ENCODE measurements at places on chromosomes 4 and X. TPM values are rescaled to one million over a fixed set of nuclear protein-coding genes. Genes with fewer than 3 reads are reported as not detected.

Gene RAB39B
- total RNA-seq, result 0.63 TPM

- no peaks in the 10 kb centered on the region for H3K27me3 ChIP-seq
- H3K36me3 ChIP-seq, result no peaks in the 10 kb centered on the region
- no peak for DNase-seq
Observed at GRCh38 chr4:26034849-26035248, 120.8 kb downstream of the SMIM20 start.

GRCh38 chrX:34749896-34750295 lies 92.8 kb upstream of the TMEM47 start:
- no peaks in the 10 kb centered on the region for H3K27me3 ChIP-seq
- no peak overlapping the region for H3K27ac ChIP-seq
- H3K36me3 ChIP-seq, result no peaks in the 10 kb centered on the region
- H3K4me1 ChIP-seq, result no peaks in the 10 kb centered on the region
- no peak for DNase-seq

DNA sequence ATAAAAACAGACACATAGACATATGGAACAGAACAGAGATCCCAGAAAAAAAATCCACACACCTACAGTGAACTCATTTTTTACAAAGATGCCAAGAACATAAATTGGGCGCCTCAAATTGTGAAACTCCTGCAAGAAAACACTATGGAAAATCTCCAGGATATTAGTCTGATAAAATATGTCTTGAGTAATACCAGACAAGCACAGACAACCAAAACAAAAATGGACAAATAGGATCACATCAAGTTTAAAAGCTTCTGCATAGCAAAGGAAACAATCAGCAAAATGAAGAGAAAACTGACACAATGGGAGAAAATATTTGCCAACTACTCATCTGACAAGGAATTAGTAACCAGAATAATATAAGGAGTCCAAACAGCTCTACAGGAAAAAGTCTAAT lies 337.3 kb upstream of the DIPK2B start:
- DNase-seq, result no peak
- H3K36me3 ChIP-seq, result no peaks in the 10 kb centered on the region
- H3K4me1 ChIP-seq, result no peaks in the 10 kb centered on the region
- H3K27me3 ChIP-seq, result no peaks in the 10 kb centered on the region

Gene SLC34A2
- 14.0 TPM for total RNA-seq

Gene TRO
- total RNA-seq, result 56.6 TPM

Gene USP26
- not detected for total RNA-seq

Gene SPARCL1
- 243 TPM for total RNA-seq

Gene P2RY10
- total RNA-seq, result not detected

Gene INPP4B
- 8.9 TPM for total RNA-seq

DNA sequence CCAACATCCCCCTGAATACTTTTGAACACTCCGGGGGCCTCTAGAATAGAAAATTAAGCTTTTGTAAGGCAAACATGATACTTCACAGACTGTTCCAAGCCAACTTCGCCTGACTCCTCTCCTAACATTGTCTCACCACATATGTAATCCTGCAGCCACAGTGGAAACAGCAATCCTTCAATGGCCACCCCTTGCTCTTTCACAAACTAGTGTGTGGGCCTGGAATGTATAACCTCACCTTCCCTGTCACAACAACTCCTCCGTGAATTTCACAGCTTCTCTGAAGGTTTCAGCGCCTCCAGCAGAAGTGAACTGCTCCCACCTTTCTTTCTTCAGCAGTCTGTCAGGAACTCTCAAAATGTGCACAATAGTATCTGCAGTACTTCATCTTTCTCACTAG lies 185.1 kb downstream of the ADGRL3 start:
- H3K27me3 ChIP-seq, result no peaks in the 10 kb centered on the region
- H3K4me3 ChIP-seq, result no peak overlapping the region
- no peaks in the 10 kb centered on the region for H3K4me1 ChIP-seq
- no peak overlapping the region for H3K27ac ChIP-seq
- H3K36me3 ChIP-seq, result no peaks in the 10 kb centered on the region

DNA sequence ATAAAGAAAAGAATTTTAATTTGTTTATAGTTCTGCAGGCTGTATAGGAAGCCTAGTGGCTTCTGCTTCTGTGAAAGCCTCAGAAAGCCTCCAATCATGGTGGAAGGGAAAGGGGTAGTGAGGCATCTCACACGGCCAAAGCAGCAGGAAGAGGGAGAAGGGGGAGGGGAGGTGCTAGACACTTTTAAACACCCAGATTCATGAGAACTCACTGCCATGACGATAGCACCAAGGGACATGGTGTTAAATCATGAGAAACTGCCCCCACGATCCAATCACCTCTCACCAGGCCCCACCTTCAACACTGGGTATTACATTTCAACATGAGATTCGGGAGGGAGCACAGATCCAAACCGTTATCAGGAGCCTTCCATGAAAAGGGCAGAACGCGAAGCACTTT lies 18.1 kb downstream of the SMIM31 start:
- no peaks in the 10 kb centered on the region for H3K36me3 ChIP-seq
- no peak overlapping the region for H3K27ac ChIP-seq
- H3K4me1 ChIP-seq, result no peaks in the 10 kb centered on the region
- no peaks in the 10 kb centered on the region for H3K27me3 ChIP-seq
- no peak overlapping the region for H3K4me3 ChIP-seq

DNA sequence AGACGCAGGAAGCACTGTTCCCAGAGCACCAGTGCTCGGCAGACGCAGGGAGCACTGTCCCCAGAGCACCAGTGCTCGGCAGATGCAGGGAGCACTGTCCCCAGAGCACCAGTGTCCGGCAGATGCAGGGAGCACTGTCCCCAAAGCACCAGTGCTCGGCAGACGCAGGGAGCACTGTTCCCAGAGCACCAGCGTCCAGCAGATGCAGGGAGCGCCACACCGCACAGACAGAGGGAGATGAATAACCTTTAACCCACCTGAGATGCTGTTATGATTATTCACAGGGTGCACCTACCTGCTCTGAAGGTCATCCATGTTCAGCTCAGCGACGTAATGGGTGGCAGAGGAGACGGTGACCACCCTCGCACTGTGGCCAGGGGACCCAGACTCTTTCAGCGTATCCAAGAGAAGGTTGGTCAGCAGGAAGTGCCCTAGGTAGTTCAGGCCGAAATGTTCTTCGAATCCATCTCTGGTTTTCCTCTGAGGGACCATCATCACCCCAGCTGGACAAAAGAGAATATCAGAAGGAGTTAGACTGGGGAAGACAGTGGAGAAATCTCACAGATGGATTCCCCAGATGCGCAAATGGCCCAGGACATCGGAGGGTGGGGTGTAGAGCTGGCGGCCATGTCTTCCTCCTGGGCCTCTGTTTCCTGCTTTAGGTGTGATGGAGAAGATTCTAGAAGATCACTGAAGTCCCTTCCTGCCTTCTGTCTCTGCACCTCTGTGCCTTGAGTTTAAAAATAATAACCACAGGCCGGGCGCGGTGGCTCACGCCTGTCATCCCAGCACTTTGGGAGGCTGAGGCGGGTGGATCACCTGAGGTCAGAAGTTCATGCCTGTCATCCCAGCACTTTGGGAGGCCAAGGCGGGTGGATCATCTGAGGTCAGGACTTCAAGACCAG lies 234.1 kb downstream of the DHRSX start:
- H3K36me3 ChIP-seq, result no peaks in the 10 kb centered on the region
- no peak for DNase-seq
- H3K4me1 ChIP-seq, result no peaks in the 10 kb centered on the region
- H3K4me3 ChIP-seq, result no peak overlapping the region
- no peak overlapping the region for H3K27ac ChIP-seq

DNA sequence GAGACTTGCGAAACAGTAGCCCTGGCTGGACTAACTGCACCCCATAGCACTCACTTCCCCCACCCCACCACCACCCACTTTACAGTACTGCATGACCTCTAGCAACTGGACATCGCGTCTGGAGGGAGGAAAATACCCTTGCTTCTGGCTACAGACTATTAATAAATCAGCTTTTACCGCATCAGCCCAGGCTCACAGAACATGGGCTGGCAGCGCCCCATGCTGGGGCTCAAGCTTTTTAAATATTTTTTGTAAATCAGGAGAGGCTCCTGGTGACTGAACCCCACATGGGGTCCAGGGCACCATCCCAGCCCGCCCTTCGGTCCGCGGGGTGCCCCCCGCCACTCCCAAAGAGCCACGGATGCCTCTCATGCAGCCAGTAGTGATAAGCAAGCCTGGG lies 2.7 kb downstream of the HS6ST2 start:
- H3K27ac ChIP-seq, result no peak overlapping the region
- peaks cover 2% of the 10 kb centered on the region for H3K4me1 ChIP-seq
- H3K27me3 ChIP-seq, result no peaks in the 10 kb centered on the region
- H3K36me3 ChIP-seq, result no peaks in the 10 kb centered on the region
- peak; percentile 54 for DNase-seq
- H3K4me3 ChIP-seq, result peak overlapping the region; percentile 39

DNA sequence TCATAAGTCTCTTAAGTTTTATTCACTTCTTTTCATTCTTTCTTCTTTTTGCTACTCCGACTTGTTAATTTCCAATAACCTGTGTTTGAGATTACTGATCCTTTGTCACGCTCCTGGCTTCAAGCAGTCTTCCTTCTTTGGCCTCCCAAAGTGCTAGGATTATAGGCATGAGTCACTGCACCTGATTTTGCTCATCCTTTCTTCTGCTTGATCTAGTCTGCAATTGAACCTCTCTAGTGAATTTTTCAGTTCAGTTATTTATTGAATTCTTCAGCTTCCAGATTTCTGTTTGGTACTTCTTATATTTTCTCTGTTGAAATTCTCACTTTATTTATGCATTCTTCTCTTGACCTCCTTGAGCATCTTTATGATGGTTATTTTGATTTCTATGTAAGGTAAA lies 38.6 kb upstream of the SYTL5 start:
- DNase-seq, result no peak
- no peak overlapping the region for H3K4me3 ChIP-seq
- no peaks in the 10 kb centered on the region for H3K27me3 ChIP-seq
- H3K36me3 ChIP-seq, result no peaks in the 10 kb centered on the region

DNA sequence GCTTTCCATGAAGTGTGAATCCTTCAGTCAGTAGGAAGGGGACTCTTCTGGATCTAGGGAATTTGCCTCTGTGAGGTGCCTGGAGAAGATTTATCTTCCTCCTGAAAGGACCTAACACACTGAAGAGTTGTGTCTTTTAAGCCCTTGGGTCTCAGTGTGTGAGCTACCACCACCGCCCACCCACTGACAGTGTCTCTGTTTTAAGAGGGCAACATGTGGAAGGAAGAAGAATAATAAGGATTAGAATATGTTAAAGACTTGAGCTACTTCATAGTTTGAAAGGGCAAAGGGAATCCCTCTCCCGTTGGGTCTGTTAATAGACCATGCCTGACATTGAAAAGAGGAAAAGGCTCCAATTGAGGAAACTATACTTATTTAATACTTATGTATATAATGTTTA lies 64.3 kb upstream of the TLR2 start:
- H3K4me1 ChIP-seq, result peaks cover 9% of the 10 kb centered on the region
- H3K36me3 ChIP-seq, result no peaks in the 10 kb centered on the region
- H3K27ac ChIP-seq, result no peak overlapping the region

Gene TRPC3
- 0.22 TPM for total RNA-seq

DNA sequence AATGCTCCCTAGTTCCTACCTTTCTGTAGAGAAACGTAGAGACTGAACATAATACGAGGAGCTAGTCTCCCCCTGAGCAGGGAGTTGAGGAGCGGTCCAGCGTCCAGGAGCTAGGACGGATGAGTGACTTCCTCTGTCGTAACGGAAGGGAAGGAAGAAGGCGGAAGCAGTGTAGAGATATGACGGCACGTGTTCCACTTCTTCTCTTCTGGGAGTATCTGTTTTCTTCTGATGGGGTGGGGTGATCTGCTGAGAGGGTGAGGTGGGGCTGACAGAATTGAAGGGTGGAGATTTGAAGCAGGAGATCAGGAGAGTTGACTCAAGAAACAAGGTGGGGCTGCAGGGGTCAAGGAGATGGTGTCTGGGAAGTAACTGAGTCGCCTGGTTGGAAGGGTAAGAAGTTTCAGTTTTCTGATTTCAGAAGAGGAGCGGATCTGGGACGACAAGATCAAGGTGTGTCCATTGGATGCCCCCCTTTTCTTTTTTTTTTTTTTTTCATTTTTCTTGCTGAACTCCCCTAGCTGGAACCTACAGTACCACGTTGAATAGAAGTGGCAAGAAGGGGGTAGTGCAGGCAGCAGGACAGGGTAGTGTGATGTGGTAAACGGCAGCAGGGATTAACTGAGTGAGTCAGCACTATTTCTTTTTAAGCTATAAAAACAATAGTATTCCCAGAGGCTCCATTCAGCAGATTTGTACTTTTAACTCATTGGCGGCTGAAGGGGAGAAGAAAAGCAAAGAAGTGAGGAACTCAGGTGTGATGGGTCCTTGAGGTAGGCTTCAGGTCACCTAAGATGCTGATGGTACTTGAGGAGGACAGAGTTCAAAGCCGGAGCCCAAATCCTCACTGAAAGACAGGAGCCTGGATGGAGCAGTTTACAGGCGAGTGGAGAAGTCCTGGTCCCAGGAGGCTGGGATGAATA lies 50.8 kb upstream of the SETD7 start:
- no peaks in the 10 kb centered on the region for H3K27me3 ChIP-seq
- no peak overlapping the region for H3K4me3 ChIP-seq
- no peaks in the 10 kb centered on the region for H3K36me3 ChIP-seq
- peaks cover 5% of the 10 kb centered on the region for H3K4me1 ChIP-seq
- H3K27ac ChIP-seq, result no peak overlapping the region

GRCh38 chrX:149453906-149454822 lies 50.9 kb downstream of the IDS start:
- H3K27me3 ChIP-seq, result no peaks in the 10 kb centered on the region
- no peak for DNase-seq
- H3K4me1 ChIP-seq, result no peaks in the 10 kb centered on the region
- no peak overlapping the region for H3K27ac ChIP-seq

GRCh38 chr4:71141125-71141524 lies 147.7 kb downstream of the DCK start:
- H3K27me3 ChIP-seq, result no peaks in the 10 kb centered on the region
- H3K27ac ChIP-seq, result no peak overlapping the region
- H3K4me3 ChIP-seq, result no peak overlapping the region
- DNase-seq, result no peak
- no peaks in the 10 kb centered on the region for H3K4me1 ChIP-seq

DNA sequence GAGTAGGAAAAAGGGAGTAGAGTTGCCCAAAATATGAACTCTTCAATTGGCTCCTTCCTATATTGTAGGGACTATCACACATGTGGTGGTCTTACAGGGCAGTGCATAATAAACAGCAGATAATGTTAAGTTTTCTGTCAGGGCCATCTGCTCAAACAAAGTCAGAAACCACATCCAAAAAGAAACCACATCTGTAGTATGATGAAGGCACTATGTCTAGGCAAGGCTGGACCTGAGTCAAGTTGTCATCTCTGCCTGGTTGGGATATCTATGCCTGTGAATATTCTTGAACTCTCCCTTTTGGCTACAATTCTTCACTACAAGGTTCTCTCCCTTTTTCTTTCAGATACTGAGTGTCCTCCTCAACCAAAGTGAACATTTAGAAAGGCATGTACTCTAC lies 109.4 kb upstream of the C1GALT1C1 start:
- no peak overlapping the region for H3K4me3 ChIP-seq
- no peak for DNase-seq
- no peak overlapping the region for H3K27ac ChIP-seq
- H3K36me3 ChIP-seq, result no peaks in the 10 kb centered on the region

DNA sequence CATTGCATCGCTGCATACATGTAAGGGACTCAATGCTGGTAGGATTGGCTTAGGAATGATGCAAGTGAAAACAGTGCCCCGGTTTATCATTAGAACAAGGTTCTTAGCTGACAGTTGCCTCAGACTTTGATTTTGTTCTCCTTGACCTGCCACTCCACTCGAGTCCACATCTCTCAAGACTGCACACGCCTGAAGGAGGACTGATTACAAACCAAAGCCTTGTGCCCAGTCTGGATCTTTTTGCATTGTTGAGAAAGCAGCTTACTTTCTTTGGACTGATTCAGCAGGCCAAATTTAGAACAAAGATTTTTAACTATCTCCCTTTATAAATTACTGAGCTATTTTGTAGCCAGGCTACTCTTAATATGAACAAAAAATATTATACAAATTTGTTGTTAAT lies 125.6 kb downstream of the PTTG2 start:
- H3K4me3 ChIP-seq, result no peak overlapping the region
- no peak for DNase-seq
- no peaks in the 10 kb centered on the region for H3K36me3 ChIP-seq

Measured in ovary (tissue), 10 donors.